ENCODE measurements at places on chromosomes 16 and 17.

DNA sequence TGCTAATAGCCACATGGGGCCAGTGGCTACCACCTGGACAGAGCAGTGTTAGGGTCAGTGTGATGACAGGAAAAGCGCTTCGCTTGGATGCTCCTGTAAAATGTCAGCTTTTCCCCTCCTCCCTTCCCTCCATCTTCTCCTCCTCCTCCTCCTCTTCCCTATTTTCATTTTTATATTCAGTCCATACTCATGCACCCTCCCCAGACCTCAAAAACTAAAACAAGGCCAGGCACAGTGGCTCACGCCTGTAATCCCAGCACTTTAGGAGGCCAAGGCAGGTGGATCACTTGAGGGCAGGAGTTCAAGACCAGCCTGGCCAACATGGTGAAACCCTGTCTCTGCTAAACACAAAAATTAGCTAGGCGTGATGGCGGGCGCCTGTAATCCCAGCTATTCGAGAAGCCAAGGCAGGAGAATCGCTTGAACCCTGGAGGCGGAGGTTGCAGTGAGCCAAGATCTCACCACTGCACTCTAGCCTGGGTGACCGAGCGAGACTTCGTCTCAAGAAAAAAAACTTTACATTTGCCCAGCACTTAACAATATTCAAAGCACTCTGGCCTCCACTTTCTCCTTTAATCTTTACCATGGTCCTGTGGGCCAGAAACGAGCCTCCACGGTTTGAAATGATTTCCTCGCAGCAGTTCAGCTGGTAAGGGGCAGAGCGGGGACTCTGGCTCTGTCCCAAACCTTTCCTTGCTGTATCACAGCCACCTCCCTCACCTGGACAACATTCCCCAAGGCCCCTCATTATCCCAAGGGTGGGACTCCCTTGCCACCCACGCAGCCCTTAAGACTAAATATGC is 21.8 kb downstream of the ANKRD40 start:
- no peak for DNase-seq

DNA sequence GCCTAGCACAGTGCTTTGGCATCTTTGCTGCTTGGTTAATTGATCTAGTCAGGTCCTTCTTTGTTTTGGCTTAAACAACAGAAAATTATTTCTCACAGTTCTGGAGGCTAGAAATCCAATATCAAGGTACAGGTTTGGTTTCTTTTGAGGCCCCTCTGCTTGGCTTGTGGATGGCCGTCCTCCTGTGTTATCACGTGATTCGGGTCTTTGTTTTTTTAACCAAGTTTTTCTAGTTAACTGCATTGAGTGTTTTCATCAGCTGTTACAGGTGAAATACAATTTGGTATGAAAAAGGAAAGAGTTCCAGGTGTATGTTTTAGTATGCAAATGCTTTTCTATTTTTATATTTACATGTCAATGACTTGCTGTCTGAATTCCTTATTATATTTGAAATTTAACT is 2.8 kb downstream of the NLK start:
- no peak for DNase-seq

- DNase-seq = no peak
These were observed 37.5 kb downstream of the LGALS9 start for GRCh38 chr17:27668488-27668823.

DNA sequence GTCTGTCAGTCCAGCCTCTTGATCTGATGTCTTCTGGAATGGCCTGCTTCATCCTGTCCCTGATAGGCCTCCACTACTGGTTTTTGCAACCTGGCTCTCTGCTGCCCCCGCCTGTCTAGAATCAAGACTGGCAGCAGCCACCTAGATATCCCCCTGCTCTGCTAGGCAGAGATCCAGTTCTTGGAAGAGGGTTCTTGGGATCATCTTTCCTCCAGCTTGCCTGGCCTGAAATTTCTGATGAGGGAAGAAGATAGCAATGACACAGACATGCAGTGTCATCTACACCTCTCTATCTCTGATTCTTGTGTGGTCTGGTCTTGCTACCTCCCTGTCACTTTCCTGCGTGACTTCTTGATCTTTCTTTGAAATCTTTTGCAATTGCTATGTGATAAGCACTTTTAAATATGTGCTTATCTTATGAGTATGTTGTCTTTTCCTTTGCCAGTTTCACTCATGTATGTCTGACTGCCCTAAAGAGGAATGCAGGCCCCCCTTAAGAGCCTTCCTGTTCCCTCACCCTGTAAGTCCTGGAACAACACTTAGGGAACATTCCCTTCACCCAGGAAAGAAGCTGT is 20.3 kb upstream of the NFATC3 start:
- DNase-seq = peak; percentile 25

GRCh38 chr16:75102595-75102994 is 14.0 kb downstream of the LDHD start:
- no peak for DNase-seq

GRCh38 chr17:70181866-70182265 is 12.5 kb downstream of the KCNJ2 start:
- no peak for DNase-seq

DNA sequence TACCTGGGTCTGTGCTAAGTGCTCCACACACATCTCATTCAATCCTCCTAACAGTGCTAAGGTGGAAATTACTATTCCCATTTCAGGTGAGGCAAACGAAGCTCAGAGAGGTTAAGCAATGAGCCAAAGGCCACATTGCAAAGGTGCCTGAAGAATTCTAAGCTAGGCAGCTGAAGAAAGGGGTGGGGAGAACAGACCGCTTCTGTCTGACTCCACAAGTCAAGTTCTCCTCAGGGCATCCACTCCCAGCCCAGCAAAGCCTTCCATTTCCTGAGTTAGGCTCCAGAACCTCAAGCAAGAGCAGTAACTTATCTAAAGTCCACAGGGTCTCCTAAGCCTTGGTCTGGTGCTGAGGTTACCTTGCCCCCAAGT is 27.0 kb upstream of the MRPS23 start:
- DNase-seq = no peak

GRCh38 chr16:80164966-80165550 is 375.7 kb upstream of the DYNLRB2 start:
- no peak for DNase-seq

DNA sequence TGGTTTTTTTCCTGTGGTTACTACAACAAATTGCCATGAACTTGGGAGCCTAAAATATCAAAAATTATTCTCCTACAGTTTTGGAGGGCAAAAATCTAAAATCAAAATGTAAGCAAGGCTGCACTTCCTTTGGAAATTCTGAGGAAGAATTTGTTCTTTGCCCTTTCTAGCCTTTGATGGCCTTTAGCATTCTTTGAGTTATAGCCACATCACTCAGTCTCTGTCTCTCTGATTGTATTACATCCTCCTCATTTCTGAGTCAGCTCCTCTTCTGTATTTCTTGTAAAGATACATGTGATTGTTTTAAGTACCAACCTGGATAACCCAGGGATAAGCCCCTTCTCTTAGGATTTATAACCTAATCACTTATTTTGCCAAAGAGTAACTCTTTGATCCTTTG is 282.0 kb downstream of the BCAS3 start:
- no peak for DNase-seq

GRCh38 chr17:12128946-12129345 is 108.3 kb downstream of the MAP2K4 start:
- DNase-seq = no peak

DNA sequence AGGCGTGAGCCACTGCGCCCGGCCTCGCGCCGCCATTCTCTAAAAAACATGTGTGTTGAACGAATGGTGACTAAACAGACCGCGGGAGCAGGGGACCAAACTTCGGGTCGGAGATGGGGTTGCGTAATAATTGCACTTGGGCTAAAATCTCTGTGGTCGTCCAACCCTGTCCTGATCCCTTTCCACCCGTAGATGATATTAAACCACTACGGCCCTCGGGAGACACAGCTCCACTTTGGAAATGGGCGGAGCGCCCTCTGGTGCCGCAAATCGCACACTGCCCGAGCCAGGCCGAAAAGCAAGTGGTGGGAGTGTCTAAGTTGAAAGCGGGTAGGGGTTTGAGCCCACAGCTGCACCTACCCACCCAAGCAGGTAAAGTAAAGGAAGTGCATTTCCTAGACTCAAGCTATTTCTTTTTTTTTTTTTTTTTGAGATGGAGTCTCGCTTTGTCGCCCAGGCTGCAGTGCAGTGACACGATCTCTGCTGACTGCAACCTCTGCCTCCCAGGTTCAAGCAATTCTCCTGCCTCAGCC is 17.0 kb downstream of the CAVIN1 start:
- peak; percentile 27 for DNase-seq

DNA sequence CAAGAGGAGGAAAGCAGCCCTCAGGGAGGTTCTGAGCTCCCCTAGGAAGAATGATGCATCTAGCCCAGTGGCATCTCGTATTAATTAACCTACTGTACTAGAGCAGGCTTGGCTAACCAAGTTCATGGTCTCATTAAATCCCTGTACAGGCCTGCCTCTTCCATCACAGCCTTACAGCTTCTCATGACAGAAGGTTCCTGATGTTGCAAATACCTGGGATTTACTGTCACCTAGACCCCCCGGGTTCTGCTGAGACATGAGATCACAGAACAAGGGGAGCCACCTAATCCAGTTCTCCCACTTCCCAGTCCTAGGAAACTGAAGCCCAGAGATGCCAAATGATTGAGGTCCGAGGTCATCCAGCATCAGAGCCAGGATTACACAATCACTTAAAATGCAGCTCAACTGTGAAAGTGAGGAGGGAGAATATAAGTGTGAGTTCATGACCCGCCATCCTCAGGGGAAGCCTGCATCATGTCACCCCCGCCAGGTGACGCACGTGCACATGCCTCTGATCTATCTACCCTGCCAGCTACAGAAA is 23.9 kb downstream of the ACLY start:
- peak; percentile 91 for DNase-seq

DNA sequence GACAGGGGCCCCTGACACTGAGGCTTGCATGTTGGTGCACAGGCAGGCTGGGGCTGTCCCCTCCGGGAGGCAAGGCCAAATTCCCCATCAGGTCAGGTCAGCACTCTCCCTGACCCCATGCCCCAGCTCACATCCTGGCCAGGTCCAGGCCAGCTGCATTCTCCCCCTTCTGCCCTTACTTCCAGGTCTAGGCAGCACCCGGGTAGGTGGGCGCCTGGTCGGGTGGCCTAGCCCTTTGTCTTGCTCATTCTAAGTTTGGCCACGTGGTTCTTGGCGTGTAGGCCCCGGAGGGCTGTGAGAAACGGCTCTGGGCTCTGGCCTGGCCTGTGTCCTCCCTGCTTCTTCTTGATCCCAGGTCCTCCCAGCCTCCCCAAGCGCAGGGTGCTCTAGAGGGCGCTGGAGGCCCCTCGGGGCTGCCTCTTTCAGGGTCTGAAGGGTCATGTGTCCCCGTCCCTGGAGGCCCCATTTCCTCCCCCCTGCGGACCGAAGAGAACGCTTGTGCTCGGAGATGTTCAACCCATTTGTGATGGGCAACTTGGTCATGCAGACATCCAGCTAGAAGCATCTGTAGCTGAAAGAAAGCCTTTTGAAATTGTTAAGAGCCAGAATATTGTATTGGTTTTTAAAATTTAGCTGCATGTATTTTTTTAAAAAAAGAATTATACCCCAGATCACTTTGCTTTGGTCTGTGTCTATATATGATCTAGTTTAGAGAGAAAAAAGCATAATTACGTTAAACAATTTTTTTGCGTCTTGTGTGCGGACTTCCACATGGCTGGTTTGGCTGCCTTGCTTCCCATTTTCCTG is 6.7 kb downstream of the BAHCC1 start:
- DNase-seq = no peak

DNA sequence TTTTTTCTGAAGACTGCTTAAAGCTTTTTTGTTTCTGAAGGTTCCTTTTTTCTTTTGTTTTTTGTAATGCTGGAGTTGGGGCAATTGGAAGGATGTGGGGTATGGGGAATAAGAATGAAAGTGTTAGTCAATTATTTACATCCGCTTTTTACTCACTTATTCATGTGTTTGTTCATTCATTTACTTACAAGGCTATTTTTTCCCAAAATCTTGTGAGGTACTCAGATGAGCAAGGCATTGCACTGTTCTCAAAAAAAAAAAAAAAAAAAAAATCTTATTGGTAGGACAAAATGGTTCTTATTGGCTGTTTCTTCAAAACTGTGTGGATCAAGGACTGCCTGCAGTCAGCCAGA is 55.7 kb downstream of the PLD6 start:
- no peak for DNase-seq

GRCh38 chr17:80219013-80219762 is 945 bp downstream of the SGSH start:
- peak; percentile 31 for DNase-seq

DNA sequence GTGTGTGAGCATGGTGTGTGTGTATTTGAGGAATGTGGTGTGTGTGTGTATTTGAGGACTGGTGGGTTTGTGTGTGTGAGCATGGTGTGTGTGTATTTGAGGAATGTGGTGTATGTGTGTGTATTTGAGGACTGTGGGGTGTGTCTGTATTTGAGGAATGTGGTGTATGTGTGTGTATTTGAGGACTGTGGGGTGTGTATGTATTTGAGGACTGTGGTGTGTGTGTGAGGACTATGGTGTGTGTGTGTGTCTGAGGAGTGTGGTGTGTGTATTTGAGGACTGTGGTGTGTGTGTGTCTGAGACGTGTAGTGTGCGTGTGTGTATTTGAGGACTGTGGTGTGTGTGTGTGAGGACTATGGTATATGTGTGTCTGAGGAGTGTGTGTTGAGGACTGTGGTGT is 18.0 kb upstream of the CACNG1 start:
- DNase-seq = no peak

DNA sequence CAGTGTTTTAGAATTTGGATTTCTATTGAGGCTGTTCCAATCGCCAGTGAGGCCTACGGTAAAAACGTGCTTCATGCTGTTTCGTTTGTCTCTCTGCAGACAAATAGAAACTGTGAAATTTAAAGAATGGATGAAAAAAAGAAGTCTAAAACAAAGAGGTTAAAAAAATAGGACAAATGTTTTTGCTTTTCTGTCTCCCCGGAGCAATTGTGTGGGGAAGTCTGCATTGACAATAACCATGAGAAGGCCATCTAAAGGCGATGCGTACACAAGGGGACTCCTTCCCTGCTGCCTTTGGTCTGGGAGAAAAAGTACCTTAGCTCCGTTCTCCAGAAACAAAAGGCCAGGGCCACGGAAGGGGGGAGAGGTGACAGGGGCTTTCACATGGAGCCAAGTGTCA is 4.6 kb upstream of the ZFHX3 start:
- no peak for DNase-seq

DNA sequence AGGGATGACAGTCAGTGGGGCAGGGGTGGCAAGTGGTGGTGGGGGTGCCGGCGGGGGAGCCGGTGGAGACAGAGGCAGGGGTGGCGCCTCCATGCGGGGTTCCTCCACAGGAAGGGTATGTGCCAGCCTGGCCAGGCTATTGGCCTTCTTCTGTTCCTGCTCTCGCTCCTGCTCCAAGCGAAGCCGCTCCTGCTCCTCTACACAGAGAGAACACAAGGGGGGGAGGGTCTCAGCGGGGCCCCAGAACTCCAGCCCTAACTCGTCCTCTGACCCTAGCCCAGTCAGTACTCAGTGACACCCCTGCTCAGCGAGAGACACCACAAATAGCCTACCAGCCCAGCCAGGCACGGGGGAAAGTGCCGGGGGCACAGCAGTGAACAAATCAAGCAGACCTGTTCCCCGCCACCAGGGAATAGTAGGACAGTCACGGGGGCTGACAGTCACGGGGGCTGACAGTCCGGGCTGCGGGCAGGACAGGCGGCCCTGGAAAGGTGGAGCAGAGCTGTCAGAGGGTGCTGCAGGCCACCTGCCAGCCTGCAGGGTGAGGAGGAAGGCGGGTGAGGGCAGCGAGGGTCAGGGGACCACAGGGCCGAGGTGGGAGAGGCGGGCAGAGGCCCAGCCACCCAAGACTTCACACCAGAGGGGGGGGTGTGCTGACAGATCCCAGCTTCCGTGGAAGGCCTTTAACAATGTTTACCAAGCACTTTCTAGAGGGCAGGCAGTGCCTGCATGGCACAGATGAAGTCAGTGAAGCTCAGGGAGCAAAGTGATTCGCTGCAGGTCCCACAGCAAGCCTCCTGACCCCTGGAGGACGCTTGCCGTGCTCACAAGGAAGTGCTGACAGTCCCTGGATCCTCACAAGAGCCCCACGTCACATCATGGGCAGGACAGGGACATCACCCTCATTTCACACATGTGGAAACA is 5.3 kb downstream of the MNT start:
- no peak for DNase-seq

Data from AG09309 (cell line).